ENCODE measurements at places on chromosomes 4 and X. TPM values are rescaled to one million over a fixed set of nuclear protein-coding genes. Genes with fewer than 3 reads are reported as not detected.

SLC49A3 gene
- total RNA-seq: 0.16 TPM

GPC4 gene
- total RNA-seq: 0.05 TPM

RFC1 gene
- total RNA-seq: 16.5 TPM

SUPT20HL2 gene
- not detected for total RNA-seq

NRK gene
- total RNA-seq: not detected

SYN1 gene
- 0.22 TPM for total RNA-seq

VCX2 gene
- not detected for total RNA-seq

RTL3 gene
- total RNA-seq: 0.07 TPM

SLC10A4 gene
- total RNA-seq: 7.5 TPM

FHDC1 gene
- total RNA-seq: 0.64 TPM

SLC10A7 gene
- total RNA-seq: 2.8 TPM

Data from A549 treated with Mapracorat at 1 μM for 4 hours (cell line).